Gastroesophageal sphincter (tissue), 4 donors: ENCODE measurements at places on chromosomes 12 and 14. TPM values are rescaled to one million over a fixed set of nuclear protein-coding genes. Genes with fewer than 3 reads are reported as not detected.

Gene TAS2R13
- total RNA-seq, result 5.1 TPM

Gene SLC5A8
- not detected for total RNA-seq

Gene KERA
- not detected for total RNA-seq

Gene SYCP3
- 0.13 TPM for total RNA-seq

Gene CCDC197
- total RNA-seq, result not detected

Gene PNMA1
- 41.7 TPM for total RNA-seq

Gene ADGRD1
- total RNA-seq, result 40.6 TPM

Gene FGF23
- total RNA-seq, result not detected
